ENCODE measurements at places on chromosomes 7 and 10.

DNA sequence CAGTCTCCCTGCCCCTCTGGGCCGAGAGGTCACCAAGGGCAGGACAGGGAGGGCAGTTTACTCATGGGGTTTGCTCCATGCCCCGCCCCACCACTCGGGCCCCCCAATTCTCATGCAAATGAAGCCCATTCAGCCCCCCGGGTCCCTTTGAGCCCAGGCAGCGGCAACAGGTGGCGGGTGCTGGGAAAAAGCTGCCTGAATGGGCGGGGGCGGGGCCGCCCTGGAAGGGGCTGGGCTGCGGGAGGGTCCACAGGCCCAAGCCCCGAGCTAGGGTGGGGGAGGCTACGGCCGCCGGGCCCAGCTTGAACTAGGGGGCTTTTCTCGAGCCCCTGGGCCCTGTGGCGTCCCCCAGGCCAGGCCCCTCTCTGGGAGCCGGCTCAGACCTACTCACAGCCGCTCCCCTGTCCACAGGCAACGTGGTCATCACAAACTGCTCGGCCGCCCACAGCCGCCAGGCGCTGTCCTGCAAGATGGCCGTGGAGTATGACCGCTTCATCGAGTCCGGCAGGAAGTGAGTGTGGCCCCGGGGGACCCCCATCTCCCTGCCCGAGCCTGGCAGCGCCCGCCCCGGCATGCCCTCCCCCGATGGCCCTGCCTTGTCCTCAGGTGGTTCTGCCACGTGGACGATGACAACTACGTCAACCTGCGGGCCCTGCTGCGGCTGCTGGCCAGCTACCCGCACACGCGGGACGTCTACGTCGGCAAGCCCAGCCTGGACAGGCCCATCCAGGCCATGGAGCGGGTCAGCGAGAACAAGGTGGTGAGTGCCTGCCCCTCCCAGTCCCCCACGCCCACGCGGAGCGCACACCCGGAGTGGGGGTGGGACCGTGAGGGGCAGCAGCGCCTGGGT is 5.5 kb downstream of the LFNG start:
- no peak for DNase-seq

DNA sequence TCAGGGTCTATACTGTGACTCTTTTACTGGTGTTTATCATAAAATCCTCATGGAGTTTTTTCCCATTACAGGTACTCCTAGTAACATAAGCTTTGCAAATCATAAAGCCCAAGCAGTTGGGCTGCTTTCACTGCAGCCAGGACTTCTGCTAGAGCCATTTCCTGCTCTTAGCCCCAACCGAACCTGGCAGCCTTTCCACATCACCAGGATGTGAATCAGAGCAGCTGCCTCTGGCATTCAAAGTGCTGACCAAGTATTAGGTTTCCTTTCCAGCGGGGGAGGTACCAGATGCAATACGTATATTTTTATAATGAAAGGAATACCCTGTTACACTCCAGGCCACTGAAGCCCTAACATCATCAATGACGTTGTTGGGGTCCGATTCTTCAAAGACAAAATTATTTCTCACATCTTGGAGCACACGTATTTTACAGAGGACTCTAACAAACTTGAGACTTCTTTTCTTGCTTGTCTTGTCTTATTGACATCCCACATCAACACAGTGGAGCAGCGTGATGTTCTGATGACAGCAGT is 3.6 kb upstream of the HTR5A start:
- peak; percentile 61 for DNase-seq

- no peak for DNase-seq
These were observed 29.1 kb downstream of the GPRIN2 start for GRCh38 chr10:46527241-46527811.

DNA sequence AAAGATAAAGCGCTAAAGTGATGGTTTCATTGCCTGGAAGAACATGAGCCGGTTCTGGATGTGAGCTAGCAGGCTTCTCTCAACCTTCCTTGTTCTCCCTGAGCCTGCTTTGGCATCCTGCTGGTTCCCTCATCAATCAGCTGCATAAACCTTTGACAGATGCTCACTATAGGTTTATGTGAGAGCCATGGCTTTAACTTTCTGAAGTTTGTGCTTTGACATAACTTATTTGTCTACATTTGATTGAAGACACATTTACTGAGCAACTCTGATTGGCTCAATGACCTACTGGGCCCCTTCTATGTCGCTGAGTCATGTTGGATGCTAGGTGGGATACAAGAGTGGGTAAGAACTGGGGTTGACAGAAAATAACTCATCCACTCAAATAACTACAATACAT is 192.0 kb downstream of the ADAM12 start:
- DNase-seq, result no peak

DNA sequence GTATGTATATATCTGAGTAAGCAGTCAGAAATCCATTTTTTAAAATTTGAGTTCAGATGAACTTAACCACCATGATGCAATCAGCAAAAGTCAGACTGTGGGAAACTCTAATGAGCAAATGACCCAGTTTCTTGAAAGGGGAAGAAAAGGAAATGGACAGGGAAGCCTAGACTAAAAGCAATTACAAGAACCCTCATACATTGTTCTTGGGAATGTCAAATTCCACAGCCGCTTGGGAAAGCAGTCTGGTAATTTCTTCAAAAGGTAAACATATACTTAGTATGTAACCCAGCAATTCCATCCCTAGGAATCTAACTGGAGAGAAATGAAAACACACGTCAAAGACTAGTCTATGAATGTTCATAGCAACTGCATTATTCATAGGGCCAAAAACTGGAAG is 16.4 kb upstream of the FOXK1 start:
- peak; percentile 90 for DNase-seq

- peak; percentile 86 for DNase-seq
These were observed 97.7 kb downstream of the NRCAM start for GRCh38 chr7:108358553-108358952.

- no peak for DNase-seq
These were observed 153.0 kb downstream of the DOCK4 start for GRCh38 chr7:112052993-112053736.

DNA sequence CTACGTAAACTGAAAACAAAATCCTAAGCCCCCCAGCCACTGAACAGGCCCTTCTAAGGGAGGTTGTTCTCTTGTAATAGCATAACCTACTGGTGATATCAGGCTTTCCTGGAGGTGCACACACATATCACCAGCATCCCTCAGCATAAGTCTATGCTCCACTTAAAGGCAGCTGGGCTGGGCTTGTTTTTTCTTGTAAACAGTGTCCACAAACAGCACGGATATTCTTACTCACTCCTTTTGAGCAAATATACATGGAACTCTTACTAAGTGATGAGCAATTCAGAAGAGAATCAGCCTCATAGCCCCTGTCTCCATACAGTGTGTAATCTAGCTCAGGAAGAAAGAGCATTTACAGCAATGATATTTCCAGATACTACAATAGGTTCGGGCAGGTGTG is 2.4 kb downstream of the LRIT1 start:
- no peak for DNase-seq

DNA sequence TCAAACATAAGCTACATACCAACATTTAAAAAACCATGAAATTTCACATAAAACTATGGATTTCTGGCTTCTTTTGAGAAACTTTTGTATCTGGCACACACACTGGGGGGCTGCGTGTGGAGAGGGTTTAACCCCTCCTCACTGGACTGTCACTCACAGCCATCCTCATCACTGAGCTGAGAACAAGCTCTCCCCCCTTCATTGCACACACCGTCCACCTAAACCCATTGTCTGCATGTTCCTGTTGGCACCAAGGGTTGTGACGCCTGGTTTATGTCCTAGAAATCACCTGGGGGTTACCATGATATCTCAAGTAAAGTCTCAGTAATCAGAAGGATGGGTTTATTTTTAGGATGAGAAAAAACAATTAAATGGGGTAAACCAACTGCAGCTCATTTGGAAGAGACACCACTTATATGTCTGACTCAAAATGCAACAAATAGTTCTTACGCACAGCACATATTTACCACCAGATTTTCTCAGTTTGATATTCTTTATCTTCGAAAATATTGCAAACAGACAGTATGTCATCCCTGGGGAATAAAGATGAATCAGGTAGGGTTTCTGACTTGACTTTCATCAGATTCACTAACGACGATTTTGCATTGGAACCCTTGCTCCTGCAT is 218.5 kb upstream of the KLF6 start:
- DNase-seq, result no peak

- DNase-seq, result no peak
These were observed 1183.4 kb upstream of the AUTS2 start for GRCh38 chr7:68414631-68415425.

GRCh38 chr7:40629891-40630290 is 495.1 kb downstream of the SUGCT start:
- DNase-seq, result no peak

- no peak for DNase-seq
These were observed 432.0 kb downstream of the ATRNL1 start for GRCh38 chr10:115525141-115525540.

DNA sequence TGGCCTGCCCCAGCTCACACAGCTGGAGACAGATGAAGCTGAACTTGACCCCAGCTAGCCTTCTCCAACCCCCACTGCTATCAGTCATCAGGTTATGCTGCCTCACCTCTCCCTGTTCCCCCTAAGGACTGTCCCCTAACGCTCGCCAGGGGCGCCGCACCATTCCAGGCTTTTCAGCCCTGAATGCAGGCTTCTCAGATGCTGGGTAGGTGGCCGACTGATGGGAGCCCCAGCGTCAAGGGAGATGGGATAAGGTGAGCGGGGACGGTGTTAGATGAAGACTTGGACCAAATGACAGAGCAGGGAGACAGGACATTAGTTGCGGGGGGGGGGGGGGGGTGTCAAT is 15.8 kb upstream of the OPALIN start:
- no peak for DNase-seq

DNA sequence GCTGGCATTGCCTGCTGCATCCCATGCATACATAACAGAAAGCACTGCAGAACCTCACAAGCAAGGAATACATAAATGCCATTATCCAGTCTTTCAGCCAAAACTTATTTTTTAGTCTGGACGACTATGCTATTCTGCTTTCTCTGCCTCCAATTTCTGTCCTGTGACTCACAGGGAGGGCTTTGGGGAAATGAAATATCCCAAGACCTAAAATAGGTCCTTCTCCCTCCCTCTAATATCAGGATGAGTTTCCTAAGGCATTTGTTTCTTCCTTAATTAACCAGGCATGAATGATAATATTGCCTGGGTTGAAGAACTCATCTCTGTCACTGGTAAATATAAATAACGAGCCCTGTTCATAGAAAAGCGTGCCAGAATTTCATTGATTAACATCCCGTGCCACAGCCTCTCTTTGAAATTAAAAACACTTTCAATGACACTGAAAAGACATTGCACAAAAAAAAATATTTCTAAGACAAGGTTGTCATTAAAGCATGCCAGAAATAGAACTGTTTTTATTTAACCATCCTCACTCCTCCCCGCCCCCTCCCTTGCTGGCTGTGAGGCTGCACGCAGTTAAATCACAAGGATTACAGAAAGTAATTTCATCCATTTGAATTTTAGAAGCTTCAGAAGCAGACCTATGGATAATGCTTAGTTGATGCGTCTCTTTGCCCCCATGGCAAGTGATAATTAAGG is 103.0 kb upstream of the ANKRD1 start:
- DNase-seq, result no peak

- no peak for DNase-seq
These were observed 370.2 kb downstream of the NRG3 start for GRCh38 chr10:82245157-82245556.

- peak; percentile 95 for DNase-seq
These were observed 258.2 kb downstream of the SDK1 start for GRCh38 chr7:3559278-3559677.

GRCh38 chr10:73647875-73648651 is 6.8 kb upstream of the MYOZ1 start:
- no peak for DNase-seq

DNA sequence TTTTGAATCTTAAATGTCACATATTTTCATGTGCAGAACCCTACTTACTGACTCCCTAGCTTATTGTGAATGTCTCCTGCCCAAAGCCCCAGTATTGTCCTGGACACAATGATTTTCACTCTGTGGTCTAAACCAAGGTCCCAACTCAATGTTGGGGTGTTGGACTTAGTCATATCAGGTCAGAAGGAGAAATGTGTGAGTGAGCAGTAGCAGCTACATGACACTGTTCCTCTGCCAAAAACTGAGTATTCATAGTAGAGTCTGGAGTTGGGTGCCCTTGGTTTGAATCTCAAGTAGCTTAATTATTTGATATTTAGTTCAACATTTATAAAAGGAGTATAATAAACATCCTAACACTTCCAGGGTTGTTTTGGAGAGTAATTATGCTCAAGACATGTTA is 141.0 kb downstream of the CHRM2 start:
- no peak for DNase-seq

GRCh38 chr10:118948786-118949185 is 80.7 kb upstream of the NANOS1 start:
- no peak for DNase-seq

- no peak for DNase-seq
These were observed 8.2 kb downstream of the TRA2A start for GRCh38 chr7:23523486-23524075.

DNA sequence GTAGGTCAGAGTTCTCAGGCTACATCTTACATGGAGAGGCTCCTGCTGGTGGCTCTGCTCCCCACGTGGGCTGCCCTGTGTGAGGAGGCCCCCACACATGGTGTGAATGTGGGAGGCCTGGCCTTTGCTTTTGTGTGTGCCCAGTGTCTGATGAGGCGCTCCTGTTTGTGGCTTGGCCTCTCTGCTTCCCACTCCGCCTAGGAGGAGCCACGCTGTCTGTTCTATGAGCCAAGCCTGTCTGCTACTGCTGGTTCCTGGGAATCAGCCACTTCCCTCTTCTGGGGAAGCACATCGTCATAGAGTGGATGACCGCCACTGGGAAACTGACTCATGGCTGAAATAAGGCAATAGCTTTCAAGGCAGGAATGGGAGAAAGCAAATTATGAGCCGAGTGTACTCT is 87.1 kb downstream of the CYP26A1 start:
- peak; percentile 62 for DNase-seq

DNA sequence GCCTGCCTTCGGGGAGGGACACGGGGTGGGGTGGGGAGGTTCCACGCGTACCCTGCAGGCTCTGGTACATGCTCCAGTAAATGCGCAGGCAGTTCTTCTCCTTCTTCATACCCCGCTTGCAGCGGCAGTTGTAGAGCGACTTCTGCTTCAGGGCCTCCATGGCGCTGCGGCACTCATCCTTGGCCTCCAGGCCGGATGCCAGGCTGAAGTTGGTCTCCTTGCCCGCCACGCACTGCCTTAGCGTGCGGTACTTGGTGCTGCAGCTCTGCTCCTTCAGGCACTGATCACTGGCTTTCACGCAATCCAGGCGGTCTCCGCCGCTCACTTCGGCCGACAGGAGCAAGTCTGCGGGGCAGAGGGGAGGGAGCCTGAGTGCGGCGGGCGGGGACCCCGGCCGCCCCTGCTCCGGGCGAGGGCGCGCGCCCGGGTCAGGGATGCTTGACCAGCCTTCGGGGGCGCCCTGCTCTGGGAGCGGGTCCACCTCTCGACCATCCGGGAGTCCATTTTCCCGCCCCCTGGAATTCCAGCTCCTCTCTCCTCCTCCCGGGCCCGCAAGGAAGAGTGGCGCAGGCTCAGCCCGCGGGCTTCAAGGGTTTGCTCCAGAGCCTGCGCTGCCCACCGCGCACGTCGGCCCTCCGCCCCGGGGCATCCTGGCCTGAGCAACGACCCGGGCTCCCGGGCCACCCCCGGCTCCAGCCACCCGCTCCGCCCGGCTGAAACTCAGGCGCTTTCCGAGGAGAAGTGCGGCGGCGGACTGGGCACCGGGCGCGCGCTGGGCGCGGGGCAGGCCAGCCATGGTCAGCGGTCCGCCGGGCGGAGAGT is 2.0 kb downstream of the GFRA1 start:
- DNase-seq, result no peak

Data from cardiac fibroblast (primary cell).